Stimulated activated CD8-positive, alpha-beta memory T cell treated with anti-CD3 and anti-CD28 coated beads, Interleukin-12 subunit alpha, Interleukin-12 subunit beta, amount 100 ng/mL, for 4 hours (primary cell): ENCODE measurements at places on chromosomes 3 and 15.

GRCh38 chr3:100759950-100760349 is 50.7 kb downstream of the TFG start:
- no peak for DNase-seq

- DNase-seq: no peak
These were observed 9.1 kb downstream of the PLXND1 start for GRCh38 chr3:129597087-129597999.

- DNase-seq: no peak
These were observed 398.1 kb downstream of the GABRB3 start for GRCh38 chr15:26374806-26375205.

GRCh38 chr3:108085810-108086350 is 5.0 kb downstream of the CD47 start:
- no peak for DNase-seq

GRCh38 chr15:74157868-74158827 is 15.4 kb upstream of the ISLR start:
- no peak for DNase-seq

DNA sequence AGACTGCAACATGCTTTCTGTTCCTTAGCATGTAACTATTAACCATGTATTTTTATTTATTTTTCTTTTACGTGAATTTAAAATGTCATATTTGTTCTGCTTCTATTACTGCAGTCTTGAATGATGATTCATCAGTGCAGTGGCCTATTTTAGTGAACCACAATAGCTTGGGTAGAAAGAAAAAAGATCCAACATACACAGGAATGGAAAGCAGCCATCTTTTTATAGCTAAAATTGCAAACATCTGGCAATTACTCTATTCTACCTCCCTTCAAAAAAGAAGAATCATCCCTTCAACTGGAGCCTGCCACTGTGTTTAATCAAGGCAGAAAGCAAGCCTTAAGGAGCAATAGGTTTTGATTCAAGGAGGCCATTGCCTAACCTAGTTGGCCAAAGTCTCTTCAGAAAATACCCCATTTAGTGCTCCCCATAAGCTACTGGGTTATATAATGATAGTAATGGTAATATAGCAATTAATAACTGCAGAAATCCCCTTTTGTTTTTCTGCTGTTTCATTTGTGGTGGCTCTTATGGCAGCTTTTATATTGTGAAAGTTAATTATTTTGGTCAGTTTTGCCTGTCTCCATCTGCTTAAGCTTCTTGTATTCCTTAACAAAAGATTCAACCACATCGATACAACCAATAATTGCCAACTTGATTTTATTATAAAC is 267.3 kb downstream of the LPP start:
- no peak for DNase-seq

GRCh38 chr3:56940976-56941375 is 119.5 kb upstream of the SPATA12 start:
- no peak for DNase-seq

- no peak for DNase-seq
These were observed 18.2 kb downstream of the PLOD2 start for GRCh38 chr3:146142757-146143156.

DNA sequence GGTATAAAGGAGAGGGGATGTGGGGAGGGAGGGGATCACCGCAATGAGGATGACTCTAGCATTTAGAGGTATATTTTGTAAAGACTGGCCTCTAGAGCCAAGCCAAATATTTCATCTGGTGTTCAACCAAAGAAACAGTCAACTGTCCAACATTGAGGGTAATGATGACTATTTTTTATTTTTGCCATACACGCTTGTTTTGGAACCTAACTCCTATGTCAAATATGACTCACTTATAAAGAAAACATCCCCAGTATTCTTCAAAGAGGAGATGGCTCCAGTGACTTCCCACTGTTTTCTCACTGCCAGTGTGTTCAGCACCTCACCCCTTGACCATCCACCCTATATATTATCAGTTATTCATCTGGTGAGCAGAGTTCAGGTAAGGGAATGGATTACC is 77.3 kb downstream of the WNT5A start:
- DNase-seq: no peak

DNA sequence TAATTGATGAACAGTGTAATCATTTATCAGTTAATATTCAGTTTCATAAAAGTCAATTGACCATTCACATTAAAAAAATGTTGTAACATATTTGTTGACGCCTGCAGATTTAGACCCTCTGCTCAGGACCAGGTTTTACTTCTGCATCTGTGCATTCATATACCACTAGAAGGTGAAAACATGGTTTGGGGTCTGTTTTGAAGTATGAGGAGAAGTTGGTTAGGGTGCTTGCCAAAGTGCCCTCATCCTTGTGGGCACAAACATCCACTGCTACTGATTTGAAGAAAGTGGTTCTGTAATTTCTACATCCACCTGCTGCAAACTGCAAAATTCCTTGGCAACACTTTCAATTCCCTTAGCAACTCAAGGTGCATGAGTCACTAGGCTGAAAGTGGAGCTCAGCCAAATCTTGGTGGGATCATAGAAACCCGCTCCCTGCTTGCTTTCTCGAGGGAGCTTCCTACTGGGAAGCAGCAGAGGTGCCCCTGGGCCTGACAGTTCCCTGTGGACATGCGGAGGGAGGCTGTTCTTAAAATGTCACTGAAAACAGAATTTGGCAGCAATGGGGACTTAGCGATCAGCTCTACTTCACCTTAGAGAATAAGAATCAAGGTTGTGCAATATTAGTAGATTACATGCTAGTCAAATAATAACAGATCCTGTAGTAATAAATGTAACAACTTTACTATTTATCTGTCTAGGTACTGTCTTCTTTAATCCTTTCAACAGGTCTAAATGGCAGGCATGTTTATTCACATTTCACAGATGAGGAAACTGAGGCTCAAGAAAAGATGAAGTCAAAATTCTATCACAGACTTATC is 301.0 kb upstream of the TBL1XR1 start:
- DNase-seq: no peak

GRCh38 chr3:17974206-17974841 is 231.9 kb upstream of the TBC1D5 start:
- DNase-seq: no peak

DNA sequence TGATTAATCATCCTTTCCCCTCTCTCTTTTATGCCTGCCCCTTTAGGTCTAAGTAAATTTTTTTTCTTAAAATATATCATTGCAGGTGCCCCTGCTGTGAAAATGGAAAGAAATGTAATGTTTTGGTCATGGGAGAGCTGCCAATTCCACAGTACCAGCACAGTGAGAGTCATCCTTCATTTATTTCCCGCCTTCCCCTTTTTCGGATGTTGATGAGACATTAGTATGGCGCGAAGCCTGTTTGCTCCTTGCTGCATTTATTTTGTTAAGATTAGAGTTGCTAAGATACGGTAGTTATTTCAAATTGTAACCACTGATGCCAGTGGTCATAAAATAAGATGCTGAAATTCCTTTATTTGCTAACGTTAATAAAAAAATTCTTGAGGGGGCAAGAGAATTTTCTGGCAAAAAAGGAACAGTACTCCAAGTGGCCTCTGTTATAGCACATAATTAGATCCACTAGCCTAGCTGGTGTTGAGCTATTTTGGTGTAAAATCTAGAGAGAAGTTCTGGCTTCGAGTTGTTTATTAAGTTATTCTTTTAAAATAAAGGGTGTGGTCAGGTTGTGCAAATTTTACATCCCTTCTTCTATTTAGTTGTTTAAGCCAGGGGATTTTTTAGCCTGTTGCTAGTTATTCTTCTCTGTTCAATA is 62.8 kb downstream of the MDFIC2 start:
- no peak for DNase-seq

DNA sequence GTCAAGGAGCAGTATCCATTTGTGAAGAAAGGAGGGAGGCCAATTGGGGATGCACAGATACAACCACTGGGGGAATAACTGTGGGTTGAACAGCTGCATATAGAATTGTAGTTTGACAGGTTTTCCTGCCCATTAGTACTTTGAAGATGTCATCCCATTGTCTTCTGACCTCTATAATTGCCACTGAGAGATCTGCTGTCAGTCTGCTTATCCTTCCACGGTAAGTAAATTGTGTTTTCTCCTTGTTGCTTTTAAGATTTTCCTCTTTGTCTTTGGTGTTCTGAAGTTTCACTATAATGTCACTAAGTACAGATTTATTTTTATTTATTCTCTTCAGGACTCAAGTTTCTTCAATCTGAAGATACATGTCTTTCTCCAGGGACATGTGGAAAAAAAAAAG is 56.6 kb downstream of the MOBP start:
- no peak for DNase-seq

DNA sequence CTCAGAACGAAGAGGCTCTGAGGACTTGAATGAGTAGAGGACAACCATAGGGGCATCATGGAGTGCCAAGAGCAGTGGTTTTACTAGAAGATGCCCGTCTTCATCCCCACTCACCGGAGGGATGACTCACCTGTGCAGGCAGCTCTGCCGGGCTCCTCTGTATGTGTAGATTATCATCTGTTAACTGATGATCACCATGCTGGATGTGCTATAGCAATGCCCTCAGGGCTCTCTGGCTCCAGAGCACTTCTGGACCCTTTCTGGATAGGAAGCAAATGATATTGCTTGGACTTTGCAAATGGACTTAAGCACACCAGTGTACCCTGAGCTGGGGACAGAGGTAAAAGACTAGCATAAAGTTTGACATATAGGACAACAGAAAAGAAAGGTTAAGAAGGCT is 10.2 kb upstream of the TGFBR2 start:
- no peak for DNase-seq

GRCh38 chr3:50620820-50621219 is 3.9 kb downstream of the MAPKAPK3 start:
- no peak for DNase-seq

GRCh38 chr3:81406318-81406717 is 355.1 kb downstream of the GBE1 start:
- no peak for DNase-seq

- DNase-seq: no peak
These were observed 170.4 kb downstream of the RSL24D1 start for GRCh38 chr15:55026381-55026780.

GRCh38 chr3:154188846-154189245 is 67.7 kb downstream of the ARHGEF26 start:
- no peak for DNase-seq
